8988T (cell line): ENCODE measurements at places on chromosomes 6 and 20.

- no peak for DNase-seq
Measured at GRCh38 chr6:37406726-37407341, 26.2 kb upstream of the CMTR1 start.

GRCh38 chr6:72522735-72523141 is 99.1 kb upstream of the KCNQ5 start:
- no peak for DNase-seq

GRCh38 chr6:121770943-121771342 is 335.5 kb downstream of the GJA1 start:
- no peak for DNase-seq

- DNase-seq = no peak
Measured at GRCh38 chr6:90314514-90314913, 17.9 kb upstream of the BACH2 start.

DNA sequence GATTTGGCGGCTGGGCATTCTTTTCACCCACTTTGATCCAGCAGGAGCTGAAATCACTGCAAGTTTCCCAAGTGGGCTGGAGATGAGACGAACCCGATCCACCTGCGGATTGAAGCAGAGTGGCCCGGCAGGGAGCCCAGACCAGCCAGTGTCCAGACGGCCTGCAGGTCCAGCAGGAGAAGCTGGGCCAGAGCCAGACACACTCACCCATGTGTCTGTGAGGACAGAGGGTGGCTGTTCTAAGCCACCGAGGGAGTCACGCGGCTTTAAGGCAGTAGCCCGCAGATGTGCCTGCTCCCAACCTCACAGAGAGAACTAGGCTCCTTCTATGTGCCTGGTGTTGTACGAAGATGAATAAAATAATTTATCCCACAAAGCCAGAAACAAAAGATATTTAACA is 200.7 kb downstream of the WDR27 start:
- DNase-seq = no peak

DNA sequence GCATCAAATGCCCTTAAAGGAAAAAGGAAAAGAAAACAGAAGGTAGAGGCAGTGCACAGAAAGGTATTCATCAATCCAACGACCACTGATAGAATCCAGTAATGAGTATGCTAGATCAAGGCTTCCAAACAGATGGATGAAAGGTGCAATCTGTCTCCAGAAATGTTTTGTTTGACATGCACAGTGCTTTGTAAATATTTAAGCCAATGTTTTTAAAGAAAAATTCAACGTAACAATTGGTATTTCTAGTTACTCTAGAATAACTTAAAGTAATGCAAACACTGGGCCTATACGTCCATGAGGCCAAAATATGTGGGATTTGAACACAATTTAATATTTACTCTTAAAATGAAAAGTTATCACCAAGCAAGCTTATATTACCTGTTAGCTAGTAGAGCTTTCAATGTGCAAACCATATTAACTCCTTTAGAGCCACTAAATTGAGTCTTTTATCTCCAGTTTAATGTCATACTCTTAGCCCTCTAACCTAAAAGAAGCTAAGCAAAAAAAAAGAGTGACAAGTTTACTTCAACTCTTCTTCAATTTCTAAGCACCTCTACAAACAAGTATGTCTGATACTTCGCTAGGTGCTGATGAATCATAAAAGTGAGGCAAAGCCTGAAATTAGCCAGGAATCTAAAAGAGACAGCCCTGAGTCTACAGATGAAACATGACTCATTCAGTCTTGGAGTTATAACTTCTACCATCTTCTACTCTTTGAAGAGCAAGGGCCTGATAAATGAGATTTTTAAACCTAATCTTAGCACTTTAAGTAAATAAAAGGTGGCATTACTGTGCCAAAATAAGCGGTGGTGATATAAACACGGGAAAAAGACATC is 169.8 kb downstream of the PTPRK start:
- DNase-seq = no peak

DNA sequence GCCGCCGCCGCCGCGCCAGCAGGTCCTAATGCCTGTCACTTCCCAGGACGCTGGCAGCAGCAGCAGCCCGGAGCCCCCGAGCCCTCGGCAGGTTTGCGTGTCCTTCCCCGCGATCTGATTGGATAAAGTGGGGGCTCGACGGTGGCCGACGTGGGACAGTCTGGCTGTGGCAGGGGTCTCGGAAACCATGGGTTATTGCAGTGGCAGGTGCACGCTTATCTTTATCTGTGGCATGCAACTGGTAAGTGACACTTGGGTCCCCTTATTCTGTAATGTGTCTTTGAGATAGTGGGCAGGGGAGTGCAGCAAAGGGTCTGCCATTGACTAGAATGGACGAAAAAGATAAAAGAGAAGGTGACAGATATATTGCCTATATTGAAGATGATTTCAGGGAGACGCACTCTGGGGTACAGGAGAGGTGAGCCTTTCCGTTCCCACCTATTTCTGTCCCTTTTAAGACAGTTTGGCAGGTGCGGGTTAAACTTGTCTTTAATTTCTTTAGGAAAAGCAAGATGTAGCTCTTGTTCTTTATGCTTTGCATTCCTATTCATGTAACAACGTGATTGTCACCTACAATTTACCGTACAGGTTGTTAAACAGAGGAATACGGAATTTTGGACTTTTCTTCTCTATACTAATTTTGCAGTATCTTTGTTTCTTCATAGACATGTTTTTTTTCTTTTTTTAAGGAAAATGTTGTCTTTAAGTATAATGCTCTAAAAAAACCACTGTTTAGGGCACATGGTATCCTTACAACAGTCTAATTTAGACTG is 535 bp downstream of the NKAIN2 start:
- no peak for DNase-seq

- no peak for DNase-seq
Measured at GRCh38 chr6:124197148-124197547, 393.5 kb downstream of the NKAIN2 start.

GRCh38 chr6:13466304-13467215 is 20.8 kb downstream of the GFOD1 start:
- no peak for DNase-seq

DNA sequence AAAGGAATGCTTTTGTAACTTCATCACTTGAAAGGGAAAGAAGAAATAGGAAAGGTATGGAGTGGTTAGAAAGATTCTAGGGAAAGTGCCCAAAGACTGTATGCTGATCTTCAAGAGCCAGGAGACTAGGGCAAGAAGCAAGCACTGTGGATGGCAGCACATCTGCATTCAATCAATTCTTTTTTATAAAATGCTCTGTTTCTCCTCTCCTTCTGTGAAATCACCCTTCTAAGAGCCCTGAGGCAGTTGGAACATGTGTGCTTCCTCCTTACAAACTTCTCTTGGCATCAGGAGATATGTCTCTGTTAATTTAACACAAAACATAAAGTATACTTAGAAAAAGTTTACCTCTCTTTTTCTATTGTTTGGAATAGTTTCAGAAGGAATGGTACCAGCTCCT is 1162.2 kb upstream of the GJE1 start:
- no peak for DNase-seq

DNA sequence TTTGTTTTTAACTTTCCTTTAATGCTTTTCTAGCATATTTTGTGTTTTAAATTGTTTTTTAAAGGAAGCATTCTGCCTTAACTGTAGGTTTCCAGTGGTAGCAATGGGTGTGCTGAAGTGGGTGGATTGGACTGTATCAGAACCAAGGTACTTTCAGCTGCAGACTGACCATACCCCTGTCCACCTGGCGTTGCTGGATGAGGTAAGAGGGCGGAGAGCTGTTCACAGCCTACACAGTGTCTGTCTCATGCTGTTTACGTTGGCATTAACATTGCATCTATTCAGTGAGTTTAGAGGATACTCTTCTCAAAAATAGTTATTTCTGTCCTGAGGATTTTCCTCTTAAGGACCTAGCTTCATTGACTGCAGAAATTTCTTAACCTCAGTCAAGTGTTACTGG is 11.9 kb downstream of the NELFCD start:
- no peak for DNase-seq

- DNase-seq = no peak
Measured at GRCh38 chr6:89452281-89452680, 19.3 kb downstream of the ANKRD6 start.

DNA sequence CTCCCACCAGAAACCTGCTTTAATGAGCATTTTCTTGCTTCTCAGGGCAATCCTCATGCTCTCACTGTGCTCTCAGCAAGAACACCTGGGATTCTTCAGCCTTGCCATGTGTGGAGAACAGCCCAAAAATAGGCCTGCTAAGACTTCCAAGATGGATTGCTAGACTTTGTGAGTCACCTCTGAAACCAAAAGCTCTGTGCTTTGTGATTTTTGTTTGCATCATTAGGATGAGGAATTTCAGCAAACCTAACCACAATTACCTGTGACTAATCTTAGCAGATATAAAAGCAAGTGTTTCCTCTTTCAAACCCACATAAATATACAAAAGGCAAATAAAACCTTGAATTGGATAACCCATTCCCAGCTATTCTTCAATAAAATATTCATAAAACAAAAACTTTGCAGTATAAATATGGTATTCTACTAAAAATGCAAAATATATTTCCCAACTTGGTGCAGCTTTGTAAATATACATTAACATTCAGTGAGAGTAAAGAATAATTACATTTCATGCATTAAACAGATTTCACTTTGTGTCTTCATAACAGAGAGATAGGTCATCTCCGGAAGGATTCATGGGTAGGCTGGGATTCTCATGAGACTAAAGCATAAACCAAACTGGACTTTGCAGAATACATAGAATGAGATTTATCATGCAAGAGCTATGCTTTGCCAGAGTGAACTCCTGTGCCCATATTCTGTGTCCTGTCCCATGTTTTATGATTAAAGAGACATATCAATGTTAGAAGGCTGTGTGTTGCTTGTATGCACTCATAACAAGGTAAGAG is 33.5 kb downstream of the TPBG start:
- DNase-seq = no peak

DNA sequence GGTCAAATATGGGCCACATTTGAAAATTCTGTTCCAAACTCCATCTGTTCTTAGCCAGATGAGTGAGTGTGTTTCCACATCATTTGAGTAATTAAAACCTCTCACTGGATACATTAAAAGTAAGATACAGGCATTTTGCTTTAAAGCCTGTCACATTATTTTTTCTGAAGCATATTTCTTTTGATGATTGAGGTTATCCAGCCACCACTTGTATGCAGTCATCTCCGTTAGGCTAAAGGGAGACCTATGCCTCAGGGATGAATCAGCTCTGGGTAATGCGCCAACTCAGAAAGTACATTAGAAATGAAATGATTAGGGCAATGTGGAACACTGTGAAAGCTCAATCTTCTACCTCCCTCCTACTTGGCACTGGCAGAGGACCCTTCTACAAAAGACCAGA is 90.7 kb downstream of the SNAP25 start:
- DNase-seq = no peak

- no peak for DNase-seq
Measured at GRCh38 chr6:130516604-130517003, 150.8 kb downstream of the TMEM200A start.

- no peak for DNase-seq
Measured at GRCh38 chr20:47360297-47361056, 4.0 kb upstream of the ZMYND8 start.

DNA sequence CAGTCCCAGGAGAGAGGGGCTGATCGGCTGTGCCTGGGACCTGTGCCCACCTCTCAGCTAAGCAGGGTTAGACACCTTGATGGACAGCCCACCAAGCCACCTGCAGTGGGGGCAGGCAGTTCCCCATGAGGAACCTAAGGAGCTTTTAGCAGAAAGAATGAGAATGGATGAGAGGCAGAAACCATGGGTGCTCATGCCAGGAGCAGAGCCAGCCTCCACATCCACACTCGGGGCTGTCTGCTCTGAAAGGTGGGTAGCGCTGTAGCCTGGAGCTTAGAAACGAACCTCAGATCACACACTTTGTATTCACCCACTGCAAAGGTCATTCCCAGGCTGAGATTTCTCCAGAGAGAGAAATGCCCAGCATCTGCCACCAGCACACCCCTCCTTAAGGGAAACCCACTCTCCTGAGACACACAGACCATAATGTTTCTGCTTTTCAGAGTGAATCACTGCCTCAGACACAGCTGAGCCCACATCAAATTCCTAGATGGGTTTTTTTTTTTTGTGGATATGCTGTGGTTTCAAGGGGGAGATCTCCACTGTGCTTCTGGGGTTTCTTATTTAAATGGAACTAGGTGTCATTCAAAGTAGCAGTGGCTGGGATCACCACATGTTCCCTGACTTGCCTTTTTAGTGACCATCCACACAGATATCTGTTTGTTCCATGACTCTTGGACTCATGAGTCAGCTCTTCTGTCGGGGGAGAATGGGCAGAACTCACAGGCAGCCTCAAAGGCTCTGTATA is 218.9 kb downstream of the EYA2 start:
- DNase-seq = no peak

DNA sequence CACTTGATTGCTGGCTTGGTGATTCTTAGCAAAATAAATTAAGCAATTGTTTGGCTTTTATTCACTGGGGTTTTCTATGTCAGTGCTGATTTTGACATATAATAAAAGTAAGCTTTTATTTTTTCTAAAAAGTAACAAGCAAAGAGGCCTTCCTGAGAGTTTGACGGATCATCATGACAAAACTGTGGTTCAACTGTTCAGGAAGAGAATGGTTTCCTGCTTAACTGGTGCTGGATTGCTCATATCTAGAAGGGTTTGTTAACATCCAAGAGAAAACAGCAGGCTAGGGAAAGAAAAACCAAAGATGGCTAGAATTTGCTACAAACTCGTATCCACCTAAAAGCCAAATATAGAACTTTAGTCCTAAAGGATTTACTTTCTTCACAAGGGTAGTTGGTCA is 21.2 kb downstream of the SERPINB1 start:
- no peak for DNase-seq
